ENCODE measurements at places on chromosomes 5 and 9.

DNA sequence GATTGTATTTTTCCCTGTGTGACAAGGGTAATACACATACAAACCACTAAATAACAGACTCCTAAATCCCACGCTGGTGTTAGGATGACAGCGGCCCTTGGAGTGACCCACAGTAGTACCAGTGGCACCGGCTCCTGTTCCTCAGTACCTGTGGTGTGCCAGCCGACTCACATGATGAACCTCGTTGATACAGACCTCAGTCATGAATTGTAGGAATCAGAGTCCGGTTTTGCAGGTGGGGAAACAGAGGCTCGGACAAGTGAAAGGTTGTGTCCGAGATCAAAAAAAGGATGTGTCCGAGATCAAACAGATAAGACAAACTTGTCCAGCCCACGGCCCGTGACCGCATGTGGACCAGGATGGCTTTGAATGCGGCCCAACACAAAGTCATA is 78.0 kb downstream of the AMBP start:
- no peak for DNase-seq

DNA sequence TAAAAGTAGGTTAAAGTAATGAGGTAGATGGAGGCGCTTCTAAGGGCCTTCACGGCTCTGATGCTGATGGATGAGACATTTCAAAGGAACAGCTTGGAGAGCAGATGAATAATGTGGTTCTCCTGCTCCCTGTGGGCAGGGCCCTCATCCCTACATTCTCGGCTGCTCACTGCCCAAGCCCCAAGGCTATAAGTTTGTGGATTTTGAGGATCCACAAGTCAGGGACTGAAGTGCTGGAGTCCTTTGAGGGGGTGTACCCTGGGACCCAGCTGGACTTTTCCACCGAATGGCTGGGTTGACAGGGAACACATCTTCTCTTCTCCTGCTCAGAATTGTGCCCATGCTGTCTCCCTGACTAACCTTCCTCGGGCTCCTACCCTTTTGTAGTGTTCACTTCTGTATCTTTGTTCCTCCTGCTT is 21.4 kb upstream of the CXCL14 start:
- no peak for DNase-seq

DNA sequence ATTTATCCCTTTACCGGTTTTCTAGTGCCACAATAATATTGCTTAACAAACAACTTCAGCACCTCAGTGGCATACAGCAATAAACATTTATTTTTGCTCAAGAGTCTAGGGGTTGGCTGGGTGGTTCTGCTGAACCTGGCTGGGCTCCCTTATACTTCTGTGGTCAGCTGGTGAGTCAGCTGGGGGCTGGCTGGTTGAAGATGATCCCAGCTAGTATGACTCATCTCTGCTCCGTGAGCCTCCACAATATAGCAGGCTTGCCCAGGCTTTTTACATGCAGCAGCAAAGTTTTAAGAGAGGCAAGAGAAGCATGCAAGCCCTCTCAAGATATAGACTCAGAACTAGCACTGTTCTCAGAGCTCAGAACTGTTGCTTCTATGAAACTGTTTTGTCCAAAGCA is 523.5 kb upstream of the CLINT1 start:
- DNase-seq = no peak

- DNase-seq = no peak
These were observed 577.7 kb downstream of the EBF1 start for GRCh38 chr5:158521995-158522394.

DNA sequence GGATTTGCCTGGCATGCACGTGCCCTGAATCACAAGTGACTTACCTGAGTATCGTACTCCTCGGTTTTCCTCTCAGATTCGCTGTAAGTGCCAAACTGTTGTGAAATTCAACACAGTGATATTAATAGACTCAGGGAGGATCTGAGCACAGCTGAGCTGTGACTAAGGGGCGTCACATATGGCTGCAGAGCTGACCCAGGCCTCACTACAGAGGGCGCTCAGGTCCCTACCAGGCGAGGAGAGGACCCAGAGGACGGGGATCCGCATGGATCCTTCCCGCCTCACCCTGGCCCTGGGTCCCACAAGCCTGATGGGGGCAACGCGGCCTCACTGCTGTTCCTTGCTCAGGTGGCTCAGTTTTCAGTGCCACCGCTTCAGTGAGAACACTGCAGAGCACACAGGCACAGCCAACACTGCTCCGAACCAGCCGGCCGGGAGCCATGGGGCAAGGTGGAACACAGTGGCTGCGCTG is 20.1 kb downstream of the CLPTM1L start:
- DNase-seq = no peak

Measured in effector CD4-positive, alpha-beta T cell (primary cell).